ENCODE measurements at places on chromosomes 1 and 21.
A peak's percentile ranks its signal among the peaks of the same experiment; 100 is the strongest.

DNA sequence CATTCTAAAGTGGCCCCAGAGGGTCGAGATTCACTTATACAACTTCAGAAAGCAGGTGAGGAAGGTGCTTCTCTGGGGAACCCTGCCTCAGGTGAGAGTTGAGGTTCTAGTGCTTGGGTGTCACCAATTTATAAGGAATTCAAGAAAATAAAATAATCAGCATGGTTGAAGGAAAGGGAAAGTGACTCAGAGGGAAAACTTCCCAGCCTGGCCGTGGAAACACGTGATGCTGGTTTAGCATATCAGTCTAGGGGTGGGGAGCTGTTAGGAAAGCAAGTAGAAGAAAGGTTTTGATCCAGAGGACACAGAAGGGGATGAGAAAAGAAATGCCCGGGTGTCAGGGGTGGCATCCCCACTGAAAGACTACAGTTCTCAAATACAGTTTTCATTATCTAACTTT lies 37.7 kb upstream of the TMEM125 start:
- no peak for DNase-seq

- no peak for DNase-seq
Observed at GRCh38 chr1:206145771-206146290, 28.6 kb upstream of the AVPR1B start.

GRCh38 chr1:223706077-223706973 lies 6.0 kb upstream of the CAPN2 start:
- no peak for DNase-seq

DNA sequence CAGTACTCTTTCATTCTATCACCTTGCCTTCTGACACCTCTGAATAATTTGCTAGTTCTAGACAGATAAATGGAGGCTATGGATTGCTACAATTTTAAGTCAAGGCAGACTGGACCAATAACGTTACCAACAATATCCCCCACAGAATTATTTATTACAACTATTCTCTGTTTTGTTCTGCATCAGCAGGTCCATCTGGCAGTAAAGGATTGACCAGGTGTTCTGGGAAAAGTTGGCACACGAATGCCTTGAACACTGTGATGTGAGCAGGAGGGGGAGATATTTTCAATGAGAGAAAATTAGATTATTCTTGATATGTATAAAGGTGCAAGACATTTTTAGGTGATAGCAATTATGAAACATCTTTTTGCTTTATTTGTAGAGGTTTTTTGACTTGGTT lies 718.8 kb upstream of the TMPRSS15 start:
- no peak for DNase-seq

- DNase-seq, result no peak
Observed at GRCh38 chr1:199979071-199979470, 48.4 kb upstream of the NR5A2 start.

DNA sequence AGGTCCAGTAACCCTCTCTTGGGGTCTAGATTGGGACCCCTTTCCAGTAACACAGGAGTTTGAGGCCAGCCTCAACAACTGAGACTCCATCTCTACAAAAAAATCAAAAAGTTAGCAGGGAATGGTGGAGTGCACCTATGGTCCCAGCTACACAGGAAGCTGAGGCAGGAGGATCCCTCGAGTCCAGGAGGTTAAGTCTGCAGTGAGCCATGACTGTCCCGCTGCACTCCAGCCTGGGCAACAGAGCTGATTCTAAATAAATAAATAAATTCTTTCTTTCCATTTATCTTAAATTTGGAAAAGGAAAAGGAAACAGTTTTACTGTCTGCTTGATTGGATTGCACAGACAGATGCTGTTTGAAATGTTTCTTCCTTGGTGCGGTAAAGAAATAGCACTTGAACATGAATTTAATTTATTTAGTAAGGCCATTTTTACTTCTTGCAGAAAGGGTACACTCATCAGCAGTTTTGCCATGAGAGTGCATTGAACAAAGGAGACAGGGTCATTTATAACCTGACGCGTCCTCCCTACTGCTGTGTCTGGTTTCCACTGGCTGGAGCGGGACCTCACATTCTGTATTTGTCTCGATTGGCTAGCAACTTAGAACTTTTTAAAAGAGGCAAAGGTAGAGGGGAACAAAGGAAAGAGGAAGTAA lies 37.0 kb upstream of the ZNF496 start:
- DNase-seq, result no peak

GRCh38 chr1:108801101-108801500 lies 54.6 kb downstream of the STXBP3 start:
- no peak for DNase-seq

DNA sequence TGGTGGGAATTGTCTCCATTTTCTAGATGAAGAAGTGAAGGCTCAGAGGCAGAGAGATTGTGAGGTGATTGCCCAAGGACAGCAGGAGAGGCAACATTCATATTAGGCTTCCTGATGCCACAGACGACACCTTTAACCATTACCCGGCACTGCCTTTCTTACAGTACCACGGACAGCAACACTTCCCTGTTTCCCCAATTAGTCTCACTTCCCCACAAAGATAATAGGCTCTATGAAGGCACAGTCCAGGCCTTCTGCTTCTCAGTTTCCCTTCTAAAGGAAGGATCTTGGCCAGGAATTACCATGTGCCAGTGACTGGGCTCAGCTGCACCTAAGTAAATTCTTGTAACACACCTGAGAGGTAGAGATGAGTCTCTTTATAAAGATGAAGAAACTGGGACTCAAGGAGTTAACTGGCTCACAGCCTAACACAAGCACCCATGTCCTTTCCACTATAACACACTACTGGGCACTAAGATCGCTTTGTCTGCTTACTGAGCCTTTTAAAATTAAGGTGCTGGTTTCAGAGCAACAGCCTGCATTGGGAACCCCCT lies 9.6 kb downstream of the IGSF9 start:
- no peak for DNase-seq

GRCh38 chr1:153533689-153534201 lies 2.0 kb downstream of the S100A6 start:
- DNase-seq, result no peak

DNA sequence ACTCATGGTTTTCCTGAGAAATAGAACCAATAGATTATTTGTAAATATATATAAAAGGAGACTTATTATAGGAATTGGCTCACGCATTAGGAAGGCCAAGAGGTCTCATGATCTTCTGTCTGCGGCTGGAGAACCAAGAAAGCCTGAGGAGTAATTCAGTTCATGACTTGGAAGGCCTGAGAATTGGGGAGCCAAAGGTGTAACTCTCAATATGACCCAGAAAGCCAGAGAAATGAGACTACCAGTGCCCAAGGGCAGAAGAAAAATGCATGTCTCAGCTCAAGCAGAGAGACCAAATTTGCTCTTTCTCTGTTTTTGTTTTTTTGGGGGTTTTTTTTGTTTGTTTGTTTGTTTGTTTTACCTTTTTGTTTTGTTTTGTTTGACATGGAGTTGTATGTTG lies 19.5 kb downstream of the SLAMF7 start:
- DNase-seq, result no peak

- no peak for DNase-seq
Observed at GRCh38 chr1:56098946-56099345, 480.4 kb downstream of the PLPP3 start.

DNA sequence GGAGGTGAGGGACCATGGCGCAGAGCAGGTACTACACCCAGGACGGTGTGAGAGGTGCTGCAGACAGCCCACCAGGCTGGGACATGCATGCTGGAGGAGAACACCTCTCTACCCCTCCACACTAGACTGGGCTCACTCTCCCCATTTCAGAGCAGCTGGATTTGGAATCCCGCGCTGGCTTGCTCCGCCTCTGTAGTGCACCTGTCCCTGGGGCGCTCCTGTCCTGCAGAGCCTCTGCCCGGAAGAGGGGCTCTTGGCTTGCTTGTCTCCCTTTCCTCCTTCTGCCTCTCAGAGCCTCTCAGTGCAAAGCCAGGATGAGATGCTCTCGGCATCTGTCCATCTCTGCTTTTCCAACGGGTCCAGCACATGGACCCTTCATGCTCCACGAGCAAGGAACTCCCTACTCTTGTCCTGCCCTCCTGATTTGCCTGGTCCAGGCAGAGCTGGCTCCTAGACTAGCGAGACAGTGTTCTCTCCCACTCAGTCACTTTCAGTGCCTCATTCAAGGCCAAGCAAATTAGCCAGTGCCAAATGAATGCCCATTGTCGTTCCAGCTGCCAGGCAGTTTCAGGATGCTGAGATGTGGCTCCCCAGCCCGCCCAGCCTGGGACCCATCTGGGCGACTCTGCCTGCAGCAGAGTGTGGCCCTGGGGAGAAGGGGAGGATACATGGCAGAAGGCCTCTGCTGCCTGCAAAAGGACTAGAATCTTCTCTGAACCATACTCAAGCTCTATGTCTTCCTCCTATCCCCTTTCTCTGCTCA lies 33.7 kb downstream of the CDCA8 start:
- DNase-seq, result no peak

GRCh38 chr21:43280949-43281633 lies 112.3 kb downstream of the CRYAA start:
- no peak for DNase-seq

DNA sequence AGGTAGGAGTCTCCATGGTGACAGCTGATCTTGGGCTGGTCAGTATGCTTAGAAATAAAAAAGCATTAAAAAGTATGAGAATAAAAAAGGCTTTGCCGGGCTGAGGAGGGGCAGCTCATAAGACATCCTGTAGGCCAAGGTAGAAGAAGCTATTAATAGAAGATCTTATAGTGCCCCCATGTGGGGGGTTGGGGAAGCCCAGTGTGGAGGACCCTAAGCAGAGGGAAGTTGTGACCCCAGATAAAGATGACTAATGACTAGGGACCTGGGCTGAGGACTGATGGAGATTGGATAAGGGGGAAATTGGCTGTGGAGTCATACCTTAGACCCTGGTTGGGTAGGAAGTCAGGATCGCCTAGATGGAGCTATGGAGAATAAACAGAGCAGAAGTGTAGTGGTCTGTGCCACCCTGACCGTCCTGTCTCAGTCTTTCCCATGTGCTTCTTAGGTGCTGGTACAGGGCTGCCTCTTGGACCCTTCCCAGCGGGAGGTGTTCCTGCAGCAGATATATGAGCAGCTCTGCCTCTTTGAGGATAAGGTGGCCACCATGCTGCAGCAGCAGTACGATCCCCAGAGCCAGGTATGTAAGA lies 25.0 kb downstream of the SZT2 start:
- DNase-seq, result peak; percentile 56

DNA sequence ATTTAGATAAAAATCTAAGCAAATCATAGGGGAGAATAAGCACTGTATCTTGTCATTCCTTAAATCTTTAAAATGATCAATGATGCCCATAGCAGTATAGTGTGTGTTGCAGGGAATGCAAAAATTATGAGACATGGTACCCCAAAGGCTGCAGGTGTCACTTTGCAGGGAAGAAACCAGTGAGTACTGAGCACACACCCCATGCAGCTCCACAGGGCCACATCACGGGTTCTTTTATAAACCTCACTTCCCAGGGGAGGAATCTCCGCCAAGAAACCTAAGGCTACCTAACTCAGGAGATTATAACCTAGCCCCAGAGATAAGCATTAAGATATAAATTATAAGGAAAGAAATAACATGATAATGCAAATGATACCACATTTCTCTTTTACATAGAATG lies 115.6 kb downstream of the APP start:
- DNase-seq, result no peak

DNA sequence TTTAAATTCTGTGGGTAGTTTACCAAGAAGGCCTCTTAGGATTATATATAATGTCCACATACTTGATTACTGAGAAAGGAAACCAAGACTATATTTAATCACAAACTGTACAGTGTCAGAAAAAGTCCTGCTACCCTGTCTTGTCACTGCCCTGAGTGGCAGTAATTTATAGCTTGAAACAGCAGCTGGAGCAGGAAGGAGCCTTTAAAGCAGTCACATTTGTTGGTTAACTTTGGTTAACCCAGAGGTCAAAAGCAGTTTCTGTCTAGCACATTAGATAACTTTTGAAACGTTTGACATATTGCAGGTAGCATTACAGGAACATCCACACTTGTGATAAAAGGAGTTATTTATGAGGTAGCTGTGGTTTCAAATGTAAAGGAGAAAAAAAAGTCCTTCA lies 161.7 kb downstream of the ROR1 start:
- no peak for DNase-seq

DNA sequence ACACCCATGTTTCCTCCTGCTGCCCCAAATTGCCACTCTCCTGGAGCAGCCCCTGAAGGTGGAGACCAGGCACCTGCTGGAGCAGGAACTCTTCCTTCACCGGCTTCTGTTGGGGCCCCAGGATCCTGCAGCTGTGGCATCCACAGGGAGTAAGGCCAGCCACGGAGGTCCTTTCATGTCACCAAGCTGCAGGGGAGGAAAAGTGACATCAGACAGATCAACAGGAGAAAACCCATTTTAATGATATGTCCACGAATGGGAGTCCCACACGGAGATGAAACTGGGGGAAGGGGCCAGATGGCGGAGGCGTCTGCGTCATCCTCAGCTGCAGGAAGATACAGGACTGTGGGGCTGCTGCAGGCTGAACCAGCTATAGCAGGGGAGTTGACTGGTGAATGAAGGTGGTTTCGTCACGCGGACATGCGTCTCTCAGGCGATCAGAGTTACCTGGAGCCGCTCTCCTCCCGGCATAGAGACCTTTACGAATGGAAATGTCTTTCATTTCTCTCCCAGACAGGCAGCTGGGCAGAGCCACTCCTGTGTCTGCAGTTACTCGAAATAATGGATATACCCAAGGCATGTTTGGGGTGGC lies 9.9 kb downstream of the TP73 start:
- no peak for DNase-seq

- DNase-seq, result no peak
Observed at GRCh38 chr21:44555200-44555875, 3.3 kb downstream of the KRTAP10-3 start.

DNA sequence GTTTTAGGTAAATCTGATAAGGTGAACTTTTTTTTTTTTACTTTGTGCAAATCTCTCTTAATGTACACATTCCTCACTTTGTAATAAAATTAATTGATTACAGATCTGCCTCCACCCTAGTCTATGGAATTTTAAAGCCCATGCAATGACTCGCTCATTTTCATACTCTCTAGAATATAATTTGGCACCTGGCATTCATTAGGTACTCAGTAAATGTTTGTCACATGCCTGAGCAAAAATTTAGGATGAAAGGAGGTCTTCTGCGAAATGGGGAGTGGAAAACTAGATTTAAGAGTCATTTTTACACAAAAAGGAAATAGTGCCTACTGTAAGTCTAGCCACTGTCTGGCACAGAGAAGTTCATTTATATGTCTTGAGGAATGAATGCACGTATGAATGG lies 350.1 kb downstream of the DPYD start:
- DNase-seq, result no peak

DNA sequence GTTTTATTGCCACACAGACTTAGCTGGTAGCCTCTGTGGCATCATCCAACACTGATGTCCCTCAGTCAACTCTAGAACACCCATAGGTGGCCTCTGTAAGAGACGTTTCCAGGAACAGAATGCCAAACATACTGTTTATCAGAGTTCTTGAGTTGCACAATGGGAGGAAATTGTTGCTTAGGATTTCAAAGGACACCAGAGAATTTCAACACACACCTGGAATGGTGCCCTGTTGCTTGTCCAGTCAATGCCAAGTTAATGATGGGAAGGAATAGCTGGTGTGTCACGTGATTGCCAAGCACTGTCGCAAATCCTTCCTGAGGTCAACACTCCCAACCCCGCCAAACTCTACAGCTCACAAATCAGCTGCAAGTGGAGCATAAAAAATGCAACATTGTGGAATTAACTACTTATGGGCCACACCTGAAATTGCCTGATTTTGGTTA lies 28.6 kb upstream of the DUSP23 start:
- no peak for DNase-seq

GRCh38 chr1:3356827-3357460 lies 97.5 kb upstream of the ARHGEF16 start:
- no peak for DNase-seq

All from CD4-positive, alpha-beta T cell (primary cell).